ENCODE measurements at places on chromosomes 16 and 17.
A peak's percentile ranks its signal among the peaks of the same experiment; 100 is the strongest.

DNA sequence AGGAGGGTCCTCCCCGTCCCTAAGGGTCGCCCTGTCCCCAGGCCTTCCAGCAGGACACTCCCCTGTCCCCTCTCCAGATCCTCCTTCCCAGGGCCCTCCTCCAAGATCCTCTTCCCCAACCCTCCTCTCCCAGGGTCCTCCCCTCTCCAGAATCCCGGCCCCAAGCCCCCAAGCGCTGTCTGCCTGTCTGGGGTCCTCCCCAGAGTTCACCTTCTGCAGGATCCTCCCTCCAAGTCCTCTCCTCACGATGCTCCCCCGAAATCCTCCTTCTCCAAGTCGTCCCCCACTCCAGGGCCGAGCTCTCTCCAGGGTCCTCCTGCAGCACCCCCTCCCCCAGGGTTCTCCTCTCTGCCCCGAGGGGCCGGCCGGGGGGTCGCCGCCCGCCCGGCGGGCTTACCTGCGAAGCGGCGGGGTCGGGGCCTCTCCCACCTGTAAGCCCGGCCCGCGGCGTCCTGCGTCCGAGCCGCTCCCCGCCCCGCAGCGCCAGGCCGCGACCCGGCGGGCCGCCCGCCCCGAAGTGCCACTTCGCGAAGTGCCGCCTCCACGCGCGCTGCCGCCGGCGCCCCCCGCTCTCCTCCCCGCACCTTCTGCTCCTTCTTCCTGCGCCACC is 678 bp upstream of the BAIAP2 start:
- no peak for DNase-seq

DNA sequence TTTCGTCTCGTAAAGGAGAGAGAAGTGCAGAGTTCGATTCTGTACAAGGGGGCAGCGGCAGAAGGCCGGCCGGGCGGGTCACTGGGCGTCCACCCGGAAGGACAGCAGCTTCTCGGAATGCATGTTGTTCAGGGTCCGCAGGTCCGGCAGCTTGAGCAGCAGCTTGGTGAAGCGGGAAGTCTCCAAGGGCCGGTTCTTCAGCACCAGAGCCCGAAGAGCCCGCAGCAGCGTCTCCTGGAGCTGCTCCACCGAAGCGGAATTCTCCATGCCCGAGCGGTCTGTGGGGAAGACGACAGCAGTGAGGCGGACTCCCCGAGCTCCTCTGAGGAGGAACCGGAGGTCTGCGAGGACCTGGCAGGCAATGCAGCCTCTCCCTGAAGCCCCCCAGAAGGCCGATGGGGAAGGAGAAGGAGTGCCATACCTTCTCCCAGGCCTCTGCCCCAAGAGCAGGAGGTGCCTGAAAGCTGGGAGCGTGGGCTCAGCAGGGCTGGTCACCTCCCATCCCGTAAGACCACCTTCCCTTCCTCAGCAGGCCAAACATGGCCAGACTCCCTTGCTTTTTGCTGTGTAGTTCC is 7.3 kb downstream of the NR1D1 start:
- no peak for DNase-seq

GRCh38 chr17:39016193-39017153 is 49.3 kb upstream of the FBXO47 start:
- DNase-seq, result no peak

- no peak for DNase-seq
These were observed 11.9 kb downstream of the PIEZO1 start for GRCh38 chr16:88772871-88773811.

GRCh38 chr16:80161799-80162739 is 378.7 kb upstream of the DYNLRB2 start:
- DNase-seq, result no peak

DNA sequence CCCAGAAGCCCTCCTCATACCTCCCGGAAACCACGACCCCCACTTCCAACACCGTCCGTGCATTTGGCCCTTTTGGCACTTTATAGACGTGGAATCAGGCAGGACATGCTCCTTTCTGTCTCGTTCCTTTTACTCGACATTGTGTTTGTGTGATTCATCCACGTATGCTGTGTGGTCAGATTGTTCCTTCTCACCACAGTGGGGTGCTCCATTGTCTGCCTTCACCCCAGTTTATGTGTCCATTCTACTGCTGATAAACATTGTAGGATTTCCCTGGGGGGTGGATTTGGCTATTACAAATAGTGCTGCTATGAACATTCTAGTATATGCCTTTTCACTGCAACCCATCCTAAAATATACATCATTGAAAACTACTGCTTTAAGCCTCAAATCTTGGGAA is 28.9 kb upstream of the RPH3AL start:
- DNase-seq, result no peak

- no peak for DNase-seq
These were observed 119.6 kb downstream of the CA4 start for GRCh38 chr17:60269417-60269816.

- DNase-seq, result no peak
These were observed 2.1 kb upstream of the MFAP4 start for GRCh38 chr17:19388791-19389785.

DNA sequence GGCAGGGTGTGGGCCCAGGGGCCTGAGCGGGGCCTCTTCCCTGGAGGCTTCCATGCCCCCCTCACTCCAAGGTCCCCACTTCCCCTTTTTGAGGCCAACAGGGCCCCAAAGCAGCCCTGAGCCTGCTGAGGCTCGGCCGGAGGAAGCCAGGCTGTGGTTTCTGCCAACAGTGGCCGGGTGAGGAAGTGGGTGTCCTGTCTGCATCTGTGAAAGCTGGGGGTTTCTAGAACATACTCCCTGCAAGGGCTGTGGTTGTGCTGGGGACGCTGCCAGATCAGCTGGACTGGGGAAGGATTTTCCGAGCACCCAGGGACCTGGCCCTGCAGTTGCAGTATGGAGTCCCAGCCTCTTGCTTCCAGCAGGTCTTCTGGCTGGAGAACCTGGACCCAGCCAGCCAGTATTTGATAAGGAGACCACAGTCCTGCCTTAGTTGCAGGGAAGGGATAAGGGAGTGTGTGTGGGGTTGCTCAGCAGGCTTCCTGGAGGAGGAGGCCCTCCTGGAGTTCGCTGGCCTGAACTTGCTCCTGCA is 15.7 kb downstream of the ADCY7 start:
- DNase-seq, result peak; percentile 87

DNA sequence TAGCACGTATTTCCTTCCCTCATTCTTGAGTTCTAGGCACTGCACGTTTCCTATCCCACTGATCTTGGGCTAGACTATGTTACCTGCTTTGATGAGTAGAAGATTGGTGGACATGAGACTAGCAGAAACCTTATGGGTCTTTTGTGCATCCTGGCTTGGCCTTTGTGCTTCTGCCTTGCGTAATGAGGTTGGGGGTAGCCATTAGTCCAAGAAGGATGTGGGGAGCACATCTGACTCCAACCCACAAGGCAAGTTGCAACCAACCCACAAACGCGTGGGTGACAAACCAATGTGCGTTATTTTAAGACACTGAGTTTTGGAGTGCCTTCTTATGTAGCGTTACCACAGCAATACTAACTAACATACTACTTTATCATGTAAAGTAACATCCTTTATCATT is 180.4 kb upstream of the IRX5 start:
- no peak for DNase-seq

DNA sequence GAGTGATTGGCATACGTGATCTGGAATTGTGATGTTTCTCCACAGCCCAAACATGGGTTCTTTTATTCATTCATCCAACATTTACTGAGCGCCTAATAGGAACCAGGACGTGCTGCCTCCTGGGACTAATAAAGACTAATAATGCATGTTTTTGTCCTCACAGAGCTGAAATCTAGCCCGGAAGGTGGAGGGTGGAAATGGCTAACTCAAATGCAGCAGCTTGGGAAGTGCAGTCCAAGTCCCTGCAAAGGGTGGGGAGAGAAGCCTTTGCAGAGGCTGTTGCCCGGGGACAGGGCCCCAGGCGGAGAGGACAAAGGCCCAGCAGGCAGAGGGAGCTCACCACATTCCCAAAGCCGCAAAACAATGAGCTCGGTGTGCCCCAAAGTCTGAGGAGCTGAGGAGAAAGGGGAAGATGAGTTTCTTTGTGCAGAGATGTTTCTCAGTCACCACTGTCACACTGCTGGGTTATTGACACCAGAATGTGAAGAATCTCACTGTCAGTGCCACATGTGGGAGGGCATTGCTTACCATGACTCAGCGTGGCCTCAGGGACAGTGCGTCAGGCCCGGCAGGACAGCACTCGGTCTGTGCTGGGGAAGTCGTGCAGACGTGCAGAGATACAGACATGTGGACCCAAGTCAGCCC is 118.2 kb upstream of the CHMP6 start:
- DNase-seq, result no peak

DNA sequence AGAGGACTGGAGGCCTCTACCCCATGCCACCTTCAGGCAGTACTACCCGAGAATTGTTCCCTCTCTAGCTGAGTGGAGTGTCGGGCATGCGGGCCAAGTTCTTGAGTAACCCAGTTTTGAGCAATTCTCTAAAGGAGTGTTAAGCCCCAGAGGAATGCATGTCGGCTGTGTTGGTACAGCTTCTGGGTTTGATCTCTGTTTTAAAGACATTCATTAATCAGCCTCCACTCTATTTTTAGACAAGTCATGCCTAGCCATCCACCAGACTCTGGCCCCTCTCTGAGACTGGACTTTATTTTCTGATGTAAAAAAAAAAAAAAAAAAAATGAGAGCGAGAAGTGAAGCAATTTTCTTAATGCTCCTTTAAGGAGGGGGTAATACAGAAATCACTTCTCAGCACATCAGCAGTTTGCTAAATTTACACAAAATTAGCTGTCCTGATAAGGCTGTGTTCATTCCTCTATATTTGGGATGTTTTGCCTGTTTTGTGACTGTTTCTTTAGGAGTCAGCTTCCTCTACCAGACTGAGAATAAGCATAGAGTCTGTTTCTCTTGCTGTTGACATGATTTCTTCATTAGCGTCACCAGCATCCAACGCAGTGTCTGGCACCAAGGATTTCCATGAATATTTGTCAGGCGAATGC is 88.7 kb downstream of the AXIN2 start:
- DNase-seq, result no peak

GRCh38 chr16:4257646-4258556 is 14.9 kb downstream of the TFAP4 start:
- DNase-seq, result no peak
